ENCODE measurements at places on chromosomes 7 and 10.

DNA sequence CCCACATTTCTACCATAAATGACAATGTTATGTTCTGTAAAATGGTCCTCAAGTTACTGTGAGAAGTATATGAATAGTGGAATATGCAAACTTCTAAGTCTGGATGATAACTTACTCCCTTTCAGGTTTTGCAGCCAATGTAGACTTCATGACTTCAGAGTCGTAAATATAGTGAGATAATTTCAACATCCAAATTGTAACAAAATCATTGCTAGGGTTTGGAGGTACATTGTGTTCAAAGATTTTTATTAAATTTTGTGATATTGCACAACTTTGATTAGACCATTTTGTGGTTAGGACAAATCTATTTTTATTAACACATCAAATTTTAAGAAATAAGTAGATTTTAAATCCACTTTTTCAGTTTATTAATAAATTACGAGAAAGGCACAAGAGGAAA, 270.3 kb downstream of the RNLS start:
- DNase-seq: no peak

DNA sequence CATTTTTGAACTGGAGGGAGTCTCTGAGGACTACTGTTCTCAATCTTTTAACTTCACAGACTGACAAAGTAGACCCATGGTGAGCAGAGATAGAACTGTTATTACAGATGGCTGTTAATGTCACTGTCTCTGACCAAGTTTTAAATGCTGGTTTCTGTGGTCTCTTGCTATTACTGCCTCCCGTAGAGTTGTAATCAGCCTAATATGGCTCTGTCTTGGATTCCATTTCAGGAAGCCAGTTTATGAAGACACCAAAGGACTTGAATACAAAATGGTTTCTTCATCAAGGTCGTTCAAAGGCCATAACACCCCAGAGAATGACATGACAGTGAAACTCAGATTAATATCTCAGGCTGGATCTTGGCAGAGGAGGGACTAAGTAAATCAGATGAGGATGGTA, 3.9 kb downstream of the SFRP4 start:
- no peak for DNase-seq

DNA sequence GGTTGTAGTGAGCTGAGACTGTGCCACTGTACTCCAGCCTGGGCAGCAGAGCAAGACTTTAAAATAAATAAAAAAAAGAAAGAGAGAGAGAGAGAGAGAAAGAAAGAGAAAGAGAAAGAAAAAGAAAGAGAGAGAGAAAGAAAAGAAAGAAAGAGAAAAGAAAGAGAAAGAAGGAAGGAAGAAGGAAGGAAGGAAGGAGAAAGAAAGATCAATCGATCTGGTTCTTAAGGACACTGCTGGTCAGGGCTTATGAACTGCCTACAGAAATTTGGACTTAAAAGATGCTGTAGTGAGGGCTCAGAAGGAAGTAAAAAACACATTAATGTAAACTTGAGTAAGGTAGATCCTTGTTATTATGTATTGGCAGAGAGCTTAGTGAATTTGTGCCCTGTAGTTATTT, 62.4 kb downstream of the COPG2 start:
- DNase-seq: no peak

DNA sequence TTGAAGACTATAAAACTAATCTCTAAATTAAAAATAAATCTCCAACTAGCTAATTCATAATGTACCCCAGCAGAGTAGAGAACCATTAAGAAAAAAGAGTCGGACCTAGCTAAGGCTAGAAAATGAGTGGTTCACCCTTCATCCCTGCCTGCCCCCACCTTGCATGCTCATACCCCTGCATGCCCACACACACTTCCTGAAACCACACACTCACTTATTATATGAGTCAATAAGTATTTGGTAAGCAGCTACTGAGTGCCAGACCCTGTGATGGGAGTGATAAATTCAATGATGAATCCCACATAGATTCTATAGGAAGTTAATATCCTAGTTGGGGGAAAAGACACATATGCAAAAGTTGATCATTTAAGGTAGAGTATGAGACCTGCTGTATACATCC, 152.9 kb upstream of the INHBA start:
- DNase-seq: no peak

DNA sequence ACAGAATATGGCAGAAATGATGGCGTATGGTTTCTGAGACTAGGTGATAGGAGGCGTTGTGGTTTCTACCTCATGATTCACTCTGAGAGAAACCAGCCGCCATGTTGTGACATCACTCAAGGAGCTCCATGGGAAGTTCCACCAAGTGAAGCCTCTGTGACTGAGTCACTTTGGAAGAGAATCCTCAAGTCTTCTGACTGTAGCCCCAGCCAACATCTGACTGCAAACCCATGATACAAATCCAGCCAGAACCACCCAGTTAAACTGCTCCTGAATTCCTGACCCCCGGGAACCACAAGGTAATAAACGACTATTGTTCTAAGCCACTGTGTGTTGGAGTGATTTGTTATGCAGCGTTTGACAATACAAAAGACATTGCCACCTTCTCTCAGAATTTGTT, 91.1 kb upstream of the CARD11 start:
- no peak for DNase-seq

DNA sequence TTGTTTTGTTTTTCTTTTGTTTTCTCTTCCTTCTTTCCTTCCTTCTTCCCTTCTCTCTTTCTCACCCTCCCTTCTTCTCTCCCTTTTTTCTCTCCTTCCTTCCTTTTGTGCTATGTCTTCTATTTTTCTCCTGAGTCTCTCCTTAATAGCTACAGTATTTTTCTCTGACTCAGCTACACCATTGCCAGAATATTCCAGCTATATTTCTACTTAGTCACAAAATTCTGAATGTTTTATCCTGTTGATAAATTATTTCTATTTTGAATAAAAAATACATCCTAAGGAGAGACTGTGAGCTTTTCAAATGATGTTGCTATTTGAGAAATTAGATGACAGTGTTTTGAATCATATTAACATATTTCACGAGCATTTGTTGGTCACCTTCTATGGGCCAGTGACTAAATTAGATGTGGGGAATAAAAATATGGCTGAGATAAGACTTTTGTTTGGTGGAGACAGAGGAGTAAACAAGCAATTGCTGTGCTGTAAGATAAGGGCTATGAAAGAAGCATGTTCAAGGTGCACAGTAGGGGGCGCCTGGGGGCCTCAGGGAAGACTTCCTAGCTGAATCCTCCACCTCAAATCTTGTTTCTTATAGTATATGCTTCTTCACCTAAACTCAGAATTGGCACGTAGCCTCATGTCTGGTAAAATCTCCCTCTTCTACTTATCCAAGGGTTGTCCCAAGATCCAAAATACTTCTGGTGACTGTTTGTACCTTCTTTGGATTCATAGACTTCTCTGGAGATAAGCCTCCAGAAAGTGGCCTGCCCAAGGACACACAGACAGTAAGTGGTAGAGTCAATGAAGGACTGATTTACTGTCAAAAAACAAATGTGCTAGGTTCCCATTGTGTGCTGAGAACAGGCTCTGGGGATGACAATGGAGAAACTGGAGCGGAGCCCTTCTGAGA, 115.5 kb upstream of the CREB5 start:
- no peak for DNase-seq

GRCh38 chr10:44963772-44964633, 4.4 kb downstream of the RASSF4 start:
- peak; percentile 85 for DNase-seq

- no peak for DNase-seq
Observed at GRCh38 chr7:66279912-66280311, 74.8 kb downstream of the TPST1 start.

GRCh38 chr7:158729646-158730382, 25.2 kb upstream of the NCAPG2 start:
- no peak for DNase-seq
